Activated CD4-positive, alpha-beta T cell treated with anti-CD3 and anti-CD28 coated beads, Interleukin-2, amount 10 ng/mL, durations not matched to agents 7 days and 5 days (primary cell): ENCODE measurements at places on chromosomes 7 and 10.

- no peak for DNase-seq
Observed at GRCh38 chr7:74584160-74584954, 73.2 kb upstream of the GTF2I start.

DNA sequence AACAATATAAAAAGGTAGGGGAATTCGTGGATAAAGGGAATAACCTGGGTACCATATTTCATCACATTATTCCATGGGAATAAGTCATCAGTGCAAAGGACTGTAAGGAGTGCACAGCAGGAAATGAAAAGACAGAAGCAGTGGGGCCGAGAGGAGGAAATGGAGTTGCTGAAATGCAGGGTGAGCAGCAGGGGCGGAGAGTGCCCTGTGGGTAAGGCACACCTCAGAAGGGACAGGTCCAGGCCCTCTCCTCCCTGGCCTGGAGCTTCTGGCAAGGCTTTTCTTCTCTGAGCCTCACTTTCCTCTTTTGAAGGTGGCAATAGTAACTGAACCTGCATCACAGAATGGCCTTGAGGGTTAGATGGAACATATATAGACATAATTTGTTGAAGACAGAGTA is 26.2 kb downstream of the IKZF1 start:
- DNase-seq: no peak

DNA sequence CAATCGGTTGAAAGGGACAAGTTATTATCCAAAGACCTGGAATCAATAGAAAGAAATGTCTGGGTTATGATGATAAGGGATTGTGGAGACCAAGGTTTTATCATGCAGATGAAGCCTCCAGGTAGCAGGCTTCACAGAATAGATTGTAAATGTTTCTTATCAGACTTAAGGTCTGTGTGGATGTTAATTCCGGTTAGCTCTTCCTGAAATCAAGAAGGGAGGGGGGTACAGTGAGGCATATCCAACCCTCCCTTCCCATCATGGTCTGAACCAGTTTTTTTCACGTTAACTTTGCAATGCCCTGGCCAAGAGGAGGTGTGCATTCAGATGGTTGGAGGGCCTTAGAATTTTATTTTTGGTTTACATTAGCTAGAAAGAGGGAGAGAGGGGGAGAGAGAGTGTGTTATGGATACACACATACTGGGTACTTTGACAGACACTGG is 9.8 kb upstream of the LRRC61 start:
- DNase-seq: no peak

DNA sequence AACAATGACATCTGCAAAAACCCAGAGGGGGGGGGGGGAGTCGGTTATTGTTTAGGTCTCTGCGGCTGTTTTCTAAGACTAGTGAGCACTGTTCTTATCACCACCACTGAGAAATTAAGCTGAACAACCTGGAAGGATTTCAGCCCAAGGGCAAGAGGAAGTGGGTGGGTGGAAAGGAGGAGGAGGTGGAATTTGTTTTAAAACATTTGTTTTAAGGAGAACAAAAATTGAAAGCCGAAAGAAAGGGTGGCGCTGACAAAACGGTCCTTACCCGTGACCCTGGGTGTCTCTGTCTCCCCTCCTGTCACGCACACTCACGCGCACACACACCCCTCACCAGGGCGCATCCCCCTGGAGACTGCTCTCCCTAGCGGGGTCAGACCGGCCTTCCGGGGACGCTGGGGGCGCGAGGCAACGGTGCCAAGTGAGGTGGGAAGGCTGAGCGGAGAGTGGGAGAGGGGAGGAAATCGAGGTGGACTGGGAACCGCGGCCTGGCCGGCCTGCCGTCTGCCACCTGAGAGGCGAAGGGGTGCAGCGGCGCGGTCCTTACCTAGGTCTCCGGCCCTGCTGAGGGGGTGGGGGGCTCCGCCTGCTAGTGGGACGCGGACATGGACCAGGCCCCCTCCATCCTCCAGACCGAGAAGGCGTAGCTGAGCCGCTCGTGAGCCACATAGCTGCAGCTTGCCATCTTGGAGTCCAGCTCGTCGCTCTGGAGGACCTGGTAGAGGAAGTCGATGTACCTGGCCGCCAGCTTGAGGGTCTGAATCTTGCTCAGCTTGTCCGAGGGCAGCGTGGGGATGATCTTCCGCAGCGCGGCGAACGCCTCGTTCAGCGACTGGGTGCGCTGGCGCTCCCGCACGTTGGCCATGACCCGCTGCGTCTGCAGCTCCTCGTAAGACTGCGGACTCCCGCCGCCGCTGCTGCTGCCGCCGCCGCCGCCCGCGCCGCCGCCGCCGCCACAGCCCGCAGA is 1.0 kb downstream of the TWIST1 start:
- DNase-seq: no peak
